Skin of body (tissue), 3 donors: ENCODE measurements at places on chromosomes 3 and 15.
A peak's percentile ranks its signal among the peaks of the same experiment; 100 is the strongest.

- no peak for DNase-seq
These were observed 322.6 kb upstream of the NECTIN3 start for GRCh38 chr3:110749006-110749405.

DNA sequence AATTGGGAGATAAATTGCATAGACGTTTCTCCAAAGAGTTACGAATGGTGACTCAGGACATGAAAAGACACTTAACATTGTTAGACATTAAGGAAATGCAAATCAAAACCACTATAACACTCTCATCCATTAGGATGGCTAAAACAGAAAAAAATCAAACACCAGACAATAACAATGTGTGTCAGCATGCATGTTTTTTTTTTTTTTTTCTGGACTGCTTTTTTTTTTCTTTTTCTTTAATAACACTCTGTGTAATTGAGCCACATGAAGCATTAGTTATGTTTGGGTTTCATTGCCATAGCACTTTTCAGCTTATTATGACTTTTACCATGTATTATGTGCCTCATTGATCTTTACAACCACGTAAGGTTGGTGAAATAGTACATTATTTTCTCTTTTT, 95.0 kb downstream of the NFKBIZ start:
- no peak for DNase-seq

- no peak for DNase-seq
These were observed 54.5 kb upstream of the FNDC3B start for GRCh38 chr3:171984883-171985282.

DNA sequence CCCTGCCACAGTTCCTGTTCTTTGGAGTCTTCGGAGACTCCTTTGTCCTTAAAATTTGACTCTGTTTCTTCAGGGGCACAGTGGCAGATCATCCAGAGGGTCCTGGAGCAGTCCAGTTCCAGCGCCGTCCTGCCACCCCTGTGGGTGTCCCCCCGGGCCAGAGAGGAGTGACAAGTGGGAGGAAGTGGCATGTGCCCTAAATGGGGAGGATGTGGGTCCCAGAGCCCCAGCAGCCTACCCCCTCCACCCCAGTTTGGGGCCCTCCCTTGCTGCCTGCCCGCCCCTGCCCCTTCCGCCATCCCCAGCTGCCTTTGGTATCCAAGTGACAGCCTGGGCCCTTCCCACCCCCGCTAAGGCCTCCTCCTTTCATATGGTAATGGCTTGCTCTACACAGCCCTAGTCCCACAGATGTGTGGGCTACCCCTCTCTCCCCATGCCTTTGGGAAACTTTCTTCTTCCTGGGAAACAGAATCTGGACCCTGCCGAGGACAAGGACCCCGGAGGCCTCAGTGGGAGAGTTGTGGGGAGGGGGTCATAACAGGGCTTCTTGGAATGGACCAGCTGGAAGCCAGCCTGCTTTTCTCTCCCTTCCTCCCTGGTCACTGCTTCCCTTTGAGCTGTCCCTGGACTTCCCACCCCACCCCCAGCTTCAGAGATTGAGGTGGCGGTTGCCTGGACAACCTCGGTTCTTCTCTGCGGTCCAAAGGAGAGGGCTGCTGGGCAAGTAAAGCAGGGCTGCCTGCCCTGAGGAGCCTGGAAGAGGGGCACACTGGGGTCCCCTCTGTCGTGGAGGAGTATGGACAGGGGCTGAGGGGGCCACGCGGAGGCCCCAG, 43.2 kb downstream of the KLHL25 start:
- DNase-seq: peak; percentile 24

DNA sequence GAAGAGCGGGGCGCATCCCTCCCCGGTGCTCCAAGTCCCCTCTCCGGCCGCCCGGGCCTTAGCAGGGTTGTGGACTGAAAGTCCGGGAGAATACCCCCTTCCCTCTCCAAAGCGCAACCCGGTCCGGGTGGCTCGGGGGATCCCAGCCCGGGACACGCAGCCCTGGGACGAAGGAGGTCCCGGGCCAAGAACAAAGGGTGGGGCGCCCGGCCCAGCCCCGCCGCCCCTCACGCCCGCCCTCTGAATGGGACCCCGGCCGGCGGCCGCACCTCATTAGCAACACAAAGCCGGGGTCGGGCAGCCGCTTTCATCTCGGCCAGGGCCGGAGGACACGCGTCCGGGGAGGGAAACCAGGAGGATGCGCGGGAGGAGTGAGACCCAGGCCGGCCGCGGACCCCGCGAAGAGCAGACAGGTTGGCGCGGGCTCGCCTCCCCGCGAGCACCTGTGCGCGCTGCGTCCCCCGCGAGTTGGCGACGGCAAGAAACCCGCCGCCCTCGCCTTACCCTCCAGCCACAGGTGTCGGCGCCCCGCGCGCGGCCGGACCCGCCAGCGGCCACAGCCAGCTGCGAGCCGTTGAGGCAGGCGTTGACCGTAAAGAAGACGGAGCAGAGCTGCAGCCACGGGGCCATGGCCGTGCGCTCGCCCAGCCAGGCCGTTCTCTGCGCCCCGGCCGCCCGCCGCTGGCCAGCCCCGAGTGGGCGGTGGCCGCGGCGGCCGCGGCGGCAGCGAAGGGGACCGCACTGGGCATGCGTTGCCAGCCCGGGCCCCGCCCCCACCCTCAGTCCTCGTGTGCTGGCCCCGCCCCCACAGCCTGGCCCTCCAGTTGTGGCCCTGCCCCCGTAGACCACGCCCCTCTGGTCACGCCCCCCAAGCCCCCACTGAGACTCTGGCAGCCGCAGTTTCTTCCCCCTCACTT, at the start of gene IL17RD:
Gene IL17RD, minus strand, starts transcription at position 697 of the 917 bp plus-strand sequence. Its CDS starts 67 bp downstream, at position 630.
- peak; percentile 51 for DNase-seq

- DNase-seq: no peak
These were observed 224.9 kb upstream of the COL8A1 start for GRCh38 chr3:99413504-99413903.

- no peak for DNase-seq
These were observed 33.6 kb downstream of the ZDHHC19 start for GRCh38 chr3:196177567-196177966.
